Epithelial cell of proximal tubule (primary cell): ENCODE measurements at places on chromosomes 1 and 21. TPM values are rescaled to one million over a fixed set of nuclear protein-coding genes. Genes with fewer than 3 reads are reported as not detected.

The THBS3 gene
- total RNA-seq = 4.9 and 13.2 TPM in 2 replicates

- no peak for DNase-seq
These were observed 14.6 kb upstream of the AGBL4 start for GRCh38 chr1:50038237-50038809.

DNA sequence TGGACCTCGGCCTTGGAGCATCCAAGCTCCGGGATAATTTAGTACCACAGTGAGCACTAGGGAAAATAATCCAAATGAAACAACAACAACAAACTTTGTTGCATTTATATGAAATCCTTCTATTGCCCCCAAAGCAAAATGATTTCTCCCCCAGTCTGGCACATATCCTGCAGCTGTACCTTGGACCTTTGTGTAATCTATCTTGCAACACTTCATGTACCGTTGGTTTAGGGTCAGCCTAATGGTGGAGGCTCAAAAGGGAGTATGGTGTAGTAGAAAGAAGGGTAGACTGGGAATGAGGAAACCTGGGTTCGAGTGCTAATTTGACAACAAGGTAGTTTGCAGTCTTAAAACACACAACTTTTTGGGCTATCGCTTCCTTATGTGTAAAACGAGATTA is 12.1 kb downstream of the GREM2 start:
- DNase-seq = no peak

GRCh38 chr1:230592848-230593414 is 49.4 kb upstream of the COG2 start:
- no peak for DNase-seq

DNA sequence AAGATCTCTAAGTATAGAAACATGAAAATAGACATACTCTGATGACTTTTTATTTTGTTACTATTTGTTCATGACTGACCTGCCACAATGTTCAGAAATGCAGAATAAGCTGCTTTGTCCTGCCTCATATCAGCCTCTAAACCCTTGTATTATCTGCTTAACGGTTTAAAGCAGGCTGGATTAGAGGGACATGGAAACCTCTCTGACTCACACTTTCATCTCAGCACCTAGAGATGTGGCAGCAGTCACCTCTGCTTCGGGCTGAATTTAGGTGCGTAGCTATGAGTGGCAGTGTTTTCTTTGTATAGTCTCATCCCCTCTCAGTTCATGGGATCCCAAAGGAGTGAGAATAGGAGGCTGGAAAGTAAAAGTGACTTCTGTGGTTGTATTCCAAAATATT is 255.4 kb downstream of the RGS7 start:
- DNase-seq = no peak

- DNase-seq = no peak
These were observed 36.4 kb downstream of the ZNF496 start for GRCh38 chr1:247295274-247295684.

GRCh38 chr1:94884106-94884505 is 42.8 kb downstream of the CNN3 start:
- DNase-seq = no peak

- no peak for DNase-seq
These were observed 42.9 kb upstream of the TARBP1 start for GRCh38 chr1:234521836-234522235.

GRCh38 chr1:201279313-201279712 is 4.0 kb upstream of the PKP1 start:
- no peak for DNase-seq

- DNase-seq = no peak
These were observed 738 bp downstream of the INTS7 start for GRCh38 chr1:212034516-212035122.

The ADIPOR1 gene
- 59.0 and 73.9 TPM in 2 replicates for total RNA-seq

GRCh38 chr1:183543619-183544204 is 46.5 kb downstream of the NCF2 start:
- no peak for DNase-seq

The TEKT2 gene
- total RNA-seq = 0.29 and 1.6 TPM in 2 replicates

- DNase-seq = no peak
These were observed 297.3 kb upstream of the PROX1 start for GRCh38 chr1:213690341-213690917.

GRCh38 chr1:110005971-110006370 is 21.4 kb downstream of the AHCYL1 start:
- DNase-seq = no peak

The NUDT4B gene
- 6.9 and 30.9 TPM in 2 replicates for total RNA-seq

The UMODL1 gene
- not detected in 2 replicates for total RNA-seq

The CYP4A22 gene
- total RNA-seq = not detected in 2 replicates

The ABCG1 gene
- not detected in 2 replicates for total RNA-seq

- no peak for DNase-seq
These were observed 97.8 kb upstream of the LPGAT1 start for GRCh38 chr1:211928290-211928801.

DNA sequence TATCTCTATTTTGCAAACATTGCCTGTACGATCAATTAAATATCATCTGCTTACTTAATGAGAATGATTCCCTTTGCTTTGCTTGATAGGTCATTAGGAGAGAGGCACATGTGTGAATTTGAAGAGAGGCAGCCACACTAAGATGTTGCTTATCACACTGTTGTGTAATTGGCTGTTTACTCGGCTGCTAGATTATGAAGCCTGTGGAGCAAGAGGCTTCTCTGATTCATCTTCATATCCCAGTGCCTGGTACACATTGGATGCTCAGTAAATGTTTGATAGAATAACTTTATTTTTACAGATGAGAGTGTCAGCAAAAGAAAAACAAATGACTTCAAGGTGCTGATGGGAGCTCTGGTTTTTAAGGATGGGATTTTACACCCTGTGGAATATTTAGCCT is 156.2 kb upstream of the C8B start:
- no peak for DNase-seq

The PARS2 gene
- total RNA-seq = 5.1 and 5.4 TPM in 2 replicates

The KRTAP19-3 gene
- total RNA-seq = not detected in 2 replicates

GRCh38 chr1:236391008-236391407 is 3.1 kb upstream of the EDARADD start:
- DNase-seq = no peak

DNA sequence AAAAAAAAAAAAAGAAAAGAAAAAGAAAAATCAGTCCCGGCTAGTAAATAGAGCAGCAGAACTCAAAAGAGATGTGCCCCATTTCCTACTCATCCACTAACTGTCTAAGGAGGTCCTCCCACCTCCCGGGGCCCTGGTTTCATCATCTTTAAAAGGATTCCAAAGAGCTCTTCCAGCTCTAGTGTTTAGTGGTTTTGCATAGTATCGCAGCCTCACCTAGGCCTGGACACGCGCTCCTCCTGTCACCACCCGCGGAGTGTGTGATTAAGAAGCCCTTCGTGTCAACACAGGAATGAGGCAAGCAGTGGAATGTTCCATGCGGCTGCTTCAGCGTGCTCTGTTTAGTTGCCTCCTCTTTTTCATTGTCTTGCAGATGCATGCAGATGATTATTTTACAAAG is 49.0 kb downstream of the LBR start:
- DNase-seq = no peak

DNA sequence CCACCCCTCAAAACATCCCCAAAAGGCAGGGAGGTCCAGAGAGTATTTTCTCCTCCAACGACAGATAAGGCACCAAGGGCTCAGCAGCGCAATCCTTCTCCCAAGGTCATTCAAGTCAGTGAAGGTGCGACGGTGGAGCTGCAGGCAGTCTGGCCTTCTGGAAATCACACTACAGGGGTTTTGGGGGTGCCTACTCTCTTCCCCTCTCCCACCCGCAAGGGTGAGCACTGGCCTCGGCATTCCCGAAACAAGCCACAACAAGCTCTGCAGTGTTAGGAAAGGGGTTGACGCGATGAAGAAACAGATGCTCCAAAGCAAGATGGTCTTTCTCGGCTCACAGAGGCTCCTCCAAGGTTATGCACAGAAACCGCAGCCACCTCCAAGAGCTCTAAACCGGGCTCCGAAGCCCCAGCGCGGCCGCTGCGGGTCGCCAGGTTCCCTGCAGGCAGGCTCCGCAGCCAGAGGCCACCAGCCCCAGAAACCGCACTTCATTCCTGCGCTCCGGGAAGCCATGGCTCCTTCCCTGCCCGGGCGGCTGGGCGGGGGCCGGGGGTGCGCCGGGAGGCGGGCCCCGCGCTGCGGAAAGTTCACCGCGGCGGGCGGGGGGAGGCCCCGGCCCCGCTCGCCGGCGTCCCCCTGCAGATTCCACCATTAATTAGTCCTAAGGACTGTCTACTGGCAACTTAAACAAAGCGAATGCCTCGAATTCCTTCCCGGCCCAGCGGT is 1.1 kb downstream of the LUZP1 start:
- no peak for DNase-seq

DNA sequence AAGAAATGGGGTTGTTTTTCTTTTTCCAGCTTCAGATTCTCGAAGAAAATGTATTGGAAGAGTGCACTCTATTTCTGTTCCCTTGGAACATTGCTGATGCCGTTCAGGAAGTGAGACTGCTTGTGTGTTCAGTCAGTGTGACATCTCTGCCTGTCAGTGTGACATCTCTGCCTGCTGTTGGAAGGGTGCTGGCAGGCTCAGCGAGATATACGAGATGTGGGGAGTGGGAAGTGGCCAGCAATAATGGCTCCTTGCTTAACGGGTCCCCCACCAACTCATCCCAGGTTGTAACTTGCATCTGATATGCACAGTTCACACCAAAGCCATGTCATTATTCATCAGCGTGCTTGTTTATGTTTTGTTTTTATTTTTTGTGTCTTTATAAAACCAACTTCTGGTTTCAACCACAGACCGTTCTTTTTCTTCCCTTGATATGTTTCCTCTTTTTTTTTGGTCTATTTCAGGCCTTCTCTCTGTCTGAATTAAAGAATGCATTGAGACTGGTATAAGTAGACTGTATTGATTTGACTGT is 145.4 kb downstream of the GALNT2 start:
- no peak for DNase-seq

The CD5L gene
- not detected in 2 replicates for total RNA-seq

GRCh38 chr21:46196733-46197132 is 12.5 kb upstream of the SPATC1L start:
- no peak for DNase-seq

DNA sequence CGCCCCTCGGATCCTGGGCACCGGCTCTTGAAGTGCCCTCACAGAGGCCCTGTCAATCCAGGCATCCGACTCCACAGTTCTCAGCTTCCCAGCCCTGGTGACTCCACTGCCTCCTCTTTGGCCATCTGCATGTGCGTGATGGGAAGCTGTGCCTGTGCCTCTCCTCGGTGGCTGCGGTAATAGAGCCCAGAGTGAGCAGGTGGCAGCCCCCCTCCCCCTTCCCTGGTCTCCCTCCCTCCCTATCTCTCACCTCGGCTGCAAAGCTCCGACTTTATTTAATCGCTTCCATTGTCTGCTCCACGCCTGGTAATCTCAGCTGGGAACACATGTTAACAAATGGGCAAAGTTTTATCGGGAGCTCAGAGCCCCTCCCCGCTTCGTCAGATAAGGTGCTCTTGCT is 91.9 kb downstream of the IGSF21 start:
- no peak for DNase-seq

The ATP8B2 gene
- 26.6 and 30.6 TPM in 2 replicates for total RNA-seq

The OR10Z1 gene
- total RNA-seq = not detected in 2 replicates

GRCh38 chr1:79128722-79129121 is 122.2 kb upstream of the ADGRL4 start:
- DNase-seq = no peak

GRCh38 chr1:31723828-31724359 is 20.1 kb upstream of the COL16A1 start:
- DNase-seq = no peak

- DNase-seq = no peak
These were observed 68.3 kb upstream of the KIF26B start for GRCh38 chr1:245086389-245086969.

DNA sequence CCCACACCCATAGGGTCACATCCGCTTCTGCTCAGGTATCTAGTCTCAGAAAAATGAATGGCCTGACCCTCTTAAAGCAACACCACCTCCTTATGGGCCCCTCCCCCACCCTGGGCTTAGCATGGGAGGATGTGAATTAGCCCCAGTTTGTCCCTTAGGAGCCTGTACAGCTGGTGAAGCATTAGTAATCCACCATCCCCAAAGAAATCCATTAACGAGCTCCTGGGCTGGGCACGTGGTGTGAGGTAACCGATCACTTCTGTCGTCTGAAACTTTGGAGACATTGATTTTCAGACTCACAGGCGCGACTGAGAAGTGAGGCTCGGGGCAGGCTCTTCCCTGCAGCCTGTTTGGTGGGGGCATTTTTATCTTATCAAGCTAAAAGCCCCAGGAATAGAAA is 10.5 kb downstream of the RASSF5 start:
- no peak for DNase-seq
